Activated naive CD4-positive, alpha-beta T cell (primary cell): ENCODE measurements at places on chromosomes 7 and 10.

DNA sequence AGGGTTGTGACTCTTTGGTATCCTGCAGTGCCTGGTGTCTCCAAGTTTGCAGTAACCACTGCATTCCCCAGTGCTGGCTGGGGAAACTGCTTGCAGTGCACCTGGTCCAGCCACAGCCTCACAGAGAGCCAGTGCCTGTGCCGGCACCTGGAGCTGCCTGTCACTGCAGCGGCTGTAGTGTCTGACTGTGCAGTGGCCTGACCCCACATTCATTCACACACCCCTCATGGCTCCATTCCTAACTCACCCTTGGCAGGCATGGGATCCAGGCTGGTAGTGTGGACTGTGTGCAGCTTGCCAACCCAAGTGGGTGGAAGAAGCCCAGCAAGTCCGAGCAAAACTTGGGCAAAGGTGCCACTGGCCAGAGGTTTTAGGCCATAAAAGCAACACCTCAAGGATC is 3.7 kb upstream of the CYP3A43 start:
- no peak for DNase-seq

DNA sequence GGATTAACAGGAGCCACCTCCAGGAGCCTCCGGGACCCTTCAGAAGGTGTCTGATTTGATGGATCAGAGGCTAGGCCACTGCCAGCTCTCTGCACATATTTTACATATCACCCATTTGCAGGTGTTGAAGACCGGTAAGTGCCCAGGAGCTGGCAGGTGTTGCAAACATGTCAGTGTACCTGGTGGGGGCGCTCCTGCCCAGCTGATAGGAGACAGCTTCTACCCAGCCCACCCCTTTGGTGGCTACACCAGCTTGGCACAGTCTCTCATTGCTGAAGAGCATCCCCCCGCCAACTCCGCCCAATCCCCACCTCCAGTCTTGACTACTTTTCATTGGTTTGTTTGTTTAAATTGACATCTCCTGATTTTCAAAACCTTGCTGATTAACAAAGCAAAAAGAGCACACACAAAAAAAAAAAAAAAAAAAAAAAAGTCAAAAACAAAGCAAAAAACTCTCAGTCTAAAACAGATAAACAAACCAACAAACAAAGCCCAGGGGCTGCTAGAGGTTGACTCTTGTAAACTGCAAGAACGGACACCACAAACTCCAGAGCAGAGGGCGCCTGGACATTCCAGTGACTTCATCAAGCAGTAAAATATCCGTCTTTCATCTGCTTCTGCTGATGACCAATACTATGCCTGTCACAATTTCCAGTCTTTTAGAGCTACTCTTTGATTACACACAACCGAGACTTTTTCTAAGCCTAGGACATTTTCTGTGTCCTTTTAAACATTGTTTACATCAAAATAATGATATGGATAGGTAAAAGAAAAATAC is 275.3 kb downstream of the NRG3 start:
- no peak for DNase-seq

DNA sequence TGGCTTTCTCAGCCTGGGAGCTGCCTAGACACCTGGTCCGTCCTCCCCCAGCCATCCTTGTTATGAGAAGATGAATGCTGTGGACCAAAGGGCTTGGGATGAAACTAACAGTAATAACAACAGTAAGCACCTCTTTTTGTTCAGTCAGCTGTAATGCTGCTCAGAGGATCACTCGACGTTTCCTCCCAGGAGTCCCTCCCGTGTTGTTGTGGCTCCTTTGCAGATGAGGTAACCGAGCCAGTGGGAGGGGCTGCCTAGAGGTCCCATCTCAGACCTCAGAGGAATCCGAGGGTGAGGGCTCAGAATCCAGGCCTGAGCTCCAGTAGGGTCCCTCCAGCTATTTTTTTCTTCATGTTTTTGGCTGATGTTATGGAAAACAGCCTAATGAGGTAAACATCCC is 145.1 kb downstream of the TMEM178B start:
- no peak for DNase-seq

- no peak for DNase-seq
Measured at GRCh38 chr10:2919016-2919415, 148.3 kb upstream of the PFKP start.

GRCh38 chr10:32376771-32377170 is 29.8 kb upstream of the EPC1 start:
- no peak for DNase-seq

- DNase-seq = no peak
Measured at GRCh38 chr10:133281084-133281483, 4.4 kb upstream of the ADAM8 start.
